Thoracic aorta (tissue), 2 donors: ENCODE measurements at places on chromosomes 7 and 10.
A peak's percentile ranks its signal among the peaks of the same experiment; 100 is the strongest.

DNA sequence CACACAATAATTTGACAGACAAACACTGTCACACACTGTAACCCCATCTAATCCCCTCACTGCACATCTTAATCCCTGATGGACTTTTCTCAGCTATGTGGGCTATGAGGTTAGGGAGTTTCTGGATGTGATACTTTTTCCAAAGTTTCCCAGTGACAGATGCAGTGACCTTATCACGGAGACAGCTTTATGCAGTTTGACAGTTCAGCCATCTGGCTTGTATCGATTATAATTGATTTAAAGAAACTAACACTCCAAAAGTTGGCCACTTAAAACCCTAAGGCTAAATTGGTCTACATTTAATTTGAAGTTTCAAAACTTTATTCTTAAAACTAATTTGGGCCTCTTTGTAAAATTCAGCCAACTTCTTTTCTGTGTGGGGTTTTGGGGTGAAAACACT lies 196.7 kb downstream of the SDK1 start:
- no peak for DNase-seq

DNA sequence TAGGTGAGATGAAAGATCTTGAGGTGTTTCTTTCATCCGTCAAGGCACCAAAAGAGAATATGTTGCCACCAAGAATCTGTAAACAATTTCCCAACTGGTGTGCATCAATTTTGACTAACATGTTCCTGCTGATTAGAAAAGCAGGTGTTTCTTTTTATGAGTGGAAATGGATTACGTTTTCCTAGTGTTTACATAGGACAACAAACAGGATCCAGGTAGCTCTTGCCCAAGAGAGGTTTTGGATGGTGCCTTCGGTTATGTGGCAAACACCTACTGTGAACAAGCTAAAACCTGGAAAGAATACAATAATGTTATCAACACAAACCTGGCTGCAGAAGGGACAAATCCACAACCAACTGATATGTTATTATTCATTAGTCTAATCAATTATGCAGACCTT lies 53.6 kb upstream of the WNT16 start:
- no peak for DNase-seq

DNA sequence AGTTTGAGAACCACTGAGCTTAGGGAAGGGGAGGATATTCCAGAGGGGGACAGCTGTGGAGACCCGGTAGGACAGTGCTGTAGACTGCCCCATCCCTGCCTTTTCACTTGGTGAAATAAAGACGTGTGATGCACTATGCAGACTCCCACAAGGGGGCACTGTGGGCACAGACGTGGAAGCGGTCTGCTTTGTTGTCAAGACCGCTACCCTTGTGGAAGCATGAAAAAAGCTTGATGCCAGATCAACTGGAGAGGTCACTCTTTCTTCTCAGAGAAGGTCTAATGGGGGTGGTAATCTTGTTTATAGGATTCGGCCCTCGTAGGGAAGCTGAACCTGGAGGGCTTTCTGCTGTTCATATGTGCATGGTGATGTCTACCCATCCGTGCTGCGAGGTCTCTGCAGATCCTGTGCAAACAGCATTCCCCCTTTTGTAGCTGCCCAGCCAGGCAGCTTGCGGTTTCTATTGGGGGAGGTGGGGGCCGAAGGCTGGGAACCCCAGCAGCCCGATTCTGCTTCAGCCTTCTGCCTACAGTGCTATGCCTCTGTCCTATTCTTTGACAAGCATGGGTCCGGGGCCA lies 13.7 kb downstream of the RPS24 start:
- peak; percentile 60 for DNase-seq

DNA sequence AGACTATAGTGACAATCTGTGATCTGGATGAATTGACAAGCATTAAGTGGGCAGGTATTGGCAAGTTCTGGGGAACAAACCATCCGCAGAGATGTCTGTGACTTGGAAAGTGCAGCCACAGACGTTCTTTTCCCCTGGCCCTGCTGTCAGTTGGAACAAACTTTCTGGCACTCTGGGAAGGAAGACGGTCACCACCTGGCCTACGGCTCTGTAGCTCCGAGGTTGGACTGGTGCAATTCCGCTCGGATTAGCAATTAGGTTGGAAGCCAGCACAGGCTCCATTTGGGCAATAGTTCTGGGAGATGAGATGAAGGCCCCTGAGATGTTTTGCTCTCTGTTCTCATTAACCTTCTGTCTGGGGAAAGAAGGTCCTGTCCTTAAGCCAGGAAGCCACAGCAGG lies 437.5 kb downstream of the CALN1 start:
- DNase-seq = no peak

DNA sequence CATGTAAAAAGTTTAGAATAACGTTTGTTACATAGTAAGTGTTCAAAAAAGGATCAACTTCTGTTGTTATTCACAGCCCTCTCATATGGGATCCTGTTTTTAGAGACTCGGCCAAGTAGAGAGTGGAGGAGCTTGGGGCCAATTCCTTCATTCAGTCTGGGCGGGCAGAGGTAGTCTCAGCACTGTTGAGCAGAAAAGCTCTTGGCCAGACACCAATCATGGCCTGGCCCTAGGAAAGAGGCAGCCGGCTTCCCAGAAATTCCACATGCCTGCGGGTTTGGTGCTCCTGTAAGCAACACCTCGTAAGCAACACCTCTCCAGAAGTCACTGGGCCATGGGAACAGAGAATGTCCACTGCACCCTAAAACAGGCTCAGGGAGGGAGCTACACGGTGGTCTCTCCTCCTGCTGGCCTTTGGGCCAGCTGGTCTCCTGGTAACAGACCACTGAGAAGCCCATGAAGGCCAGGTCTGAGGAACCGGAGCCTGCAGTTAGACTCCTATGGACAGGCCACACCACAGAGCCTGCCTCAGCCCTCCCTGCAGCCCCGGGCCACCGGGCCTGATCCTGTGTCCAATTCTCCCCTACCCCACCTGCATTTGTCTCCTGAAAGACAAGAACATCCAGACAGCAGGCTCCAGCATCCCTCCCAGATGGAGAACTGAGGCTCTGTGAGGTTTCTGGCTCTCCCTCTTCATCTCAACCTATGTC lies 149.1 kb downstream of the GRID1 start:
- DNase-seq = no peak

GRCh38 chr7:41148521-41148951 lies 554.4 kb downstream of the INHBA start:
- no peak for DNase-seq

- no peak for DNase-seq
Observed at GRCh38 chr7:48398191-48398590, 226.9 kb downstream of the ABCA13 start.

DNA sequence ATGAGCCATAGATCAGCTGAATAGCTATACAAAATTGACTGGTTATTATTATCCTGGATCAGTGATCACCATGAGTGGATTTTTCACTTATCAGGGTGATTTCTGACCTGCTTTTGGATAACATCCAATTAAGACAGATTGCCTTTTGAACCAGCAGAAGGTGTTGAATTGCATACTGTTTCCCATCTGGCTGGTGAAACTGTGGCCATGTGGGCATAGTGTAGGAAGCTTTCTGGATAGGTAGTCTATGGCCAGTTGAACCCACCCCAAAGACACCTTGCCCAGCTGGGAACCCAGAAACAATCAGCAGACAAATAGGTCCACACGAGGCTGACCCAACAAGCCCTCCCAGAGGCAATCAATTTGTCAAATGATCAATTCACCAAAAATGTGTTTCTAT lies 29.3 kb downstream of the DNAJC12 start:
- no peak for DNase-seq

DNA sequence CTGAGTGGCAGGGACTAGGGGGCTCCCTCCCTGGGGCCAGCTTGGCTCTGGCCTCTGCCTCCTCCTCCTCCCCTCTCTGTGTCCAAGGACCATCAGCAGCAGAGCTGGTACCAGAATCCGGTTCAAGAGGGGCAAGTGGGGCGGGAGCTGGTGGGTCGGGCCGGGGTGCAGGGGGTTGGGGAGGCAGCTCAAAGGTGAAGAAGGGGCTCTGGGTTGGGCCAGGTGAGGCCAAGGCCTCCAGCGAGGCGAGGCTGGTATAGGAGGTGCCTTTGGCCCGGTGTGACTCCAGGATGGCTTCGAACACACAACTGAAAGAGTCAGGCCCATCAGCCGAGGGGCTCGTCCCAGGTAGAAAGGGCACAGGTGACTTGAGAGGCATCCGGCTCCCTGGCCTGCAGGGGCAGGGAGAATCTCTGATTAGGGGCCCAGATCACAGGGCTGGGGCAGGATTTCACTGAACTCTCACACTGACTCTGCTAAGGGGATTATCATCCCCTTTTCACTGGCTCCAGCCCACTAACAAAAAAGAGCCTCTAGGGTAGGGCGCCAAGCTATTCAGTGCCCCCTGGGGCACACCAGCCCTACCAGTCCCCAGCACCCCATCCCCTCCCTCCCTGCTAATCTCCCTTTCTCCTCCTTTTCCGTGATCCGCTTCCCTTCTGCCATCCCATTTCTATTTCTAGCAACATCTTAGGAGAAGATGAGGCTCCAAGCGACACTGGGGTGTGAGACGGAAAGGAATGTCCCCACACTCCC lies 4.6 kb downstream of the PSD start:
- no peak for DNase-seq

DNA sequence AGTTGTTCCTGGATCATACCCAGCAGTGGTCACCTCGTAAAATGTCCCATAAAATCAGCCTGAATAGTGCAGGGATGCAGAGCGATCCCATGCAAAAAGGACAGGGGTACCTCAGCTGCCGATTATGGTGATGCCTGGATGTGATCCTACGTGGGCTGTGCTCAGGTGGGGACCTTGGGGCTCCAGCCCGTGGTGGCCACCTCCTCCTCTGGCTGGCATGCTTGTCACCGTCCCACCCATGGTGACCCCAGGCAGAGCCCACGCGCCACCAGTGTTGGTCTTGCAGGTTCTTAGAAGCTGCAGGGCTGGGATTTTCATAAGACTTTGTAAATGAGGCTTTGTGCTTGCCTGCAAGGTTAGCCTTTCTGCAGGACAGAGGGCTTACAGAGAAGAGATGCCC lies 97.2 kb downstream of the GLRX3 start:
- DNase-seq = no peak

DNA sequence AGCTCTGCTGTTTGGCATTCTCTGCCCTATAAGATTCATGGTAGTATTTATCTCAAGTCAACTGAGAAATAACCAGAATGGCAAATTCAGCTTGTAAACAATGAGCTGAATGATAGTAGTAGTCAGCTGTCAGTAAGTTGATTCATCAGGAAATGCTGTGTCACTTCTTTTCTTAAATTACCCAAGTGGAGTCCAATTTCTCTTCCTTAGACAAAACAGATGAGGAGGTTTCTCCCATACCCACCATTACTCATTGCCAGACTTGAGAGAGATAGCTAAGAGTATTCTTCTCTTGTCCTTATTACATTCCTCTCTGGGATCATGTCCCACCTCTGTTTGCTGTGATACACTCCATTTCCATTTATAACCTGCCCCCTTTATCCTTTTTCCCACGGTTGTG lies 159.8 kb upstream of the STEAP1 start:
- DNase-seq = no peak

- DNase-seq = no peak
Observed at GRCh38 chr7:83190659-83191389, 28.1 kb upstream of the PCLO start.

DNA sequence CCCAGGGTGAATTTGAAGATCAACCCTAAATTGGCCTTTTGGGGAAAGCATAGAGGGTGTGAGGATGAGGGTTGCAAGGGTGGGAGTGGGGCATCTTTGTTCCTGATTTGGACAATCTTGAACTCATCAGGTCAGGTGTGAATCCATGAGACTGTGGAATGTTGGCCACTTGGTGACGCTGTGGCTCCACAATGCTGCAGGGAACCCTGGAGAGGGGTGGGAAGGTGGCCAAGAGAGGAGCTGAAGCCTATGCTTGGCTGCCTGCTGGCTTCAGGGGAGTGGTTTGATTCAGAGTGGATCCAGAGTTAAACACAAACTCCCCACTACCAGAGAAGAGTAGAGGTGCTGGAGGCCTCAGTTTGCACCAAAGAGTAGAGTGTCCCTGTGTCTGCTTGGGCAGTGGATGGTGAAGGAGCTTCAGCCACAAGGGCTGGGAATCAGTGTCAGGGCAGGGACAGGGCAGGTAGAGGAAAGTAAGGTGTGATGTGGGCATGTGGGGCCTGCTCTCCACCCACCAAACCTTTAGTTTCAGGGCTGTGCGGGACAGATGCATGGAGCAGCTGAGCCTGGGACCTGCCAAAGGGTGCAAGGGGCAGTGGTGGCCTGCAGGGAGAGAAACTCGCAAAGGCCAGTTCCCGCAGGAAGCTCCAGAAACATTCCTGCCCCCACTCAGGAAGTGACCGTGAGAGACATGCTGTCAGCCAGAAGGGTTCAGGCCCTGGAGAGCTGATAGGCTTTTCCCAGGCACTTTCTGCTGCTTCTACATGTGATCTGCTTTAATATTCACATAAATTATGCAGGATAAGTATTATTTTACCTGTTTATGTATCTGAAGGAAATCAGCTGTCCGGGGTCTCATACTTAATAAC lies 81.0 kb upstream of the PRSS58 start:
- DNase-seq = no peak

GRCh38 chr7:7821517-7821916 lies 103.1 kb upstream of the RPA3 start:
- no peak for DNase-seq

GRCh38 chr7:21361413-21362125 lies 66.3 kb upstream of the SP4 start:
- no peak for DNase-seq

GRCh38 chr7:140631602-140632001 lies 9.0 kb downstream of the DENND2A start:
- no peak for DNase-seq

DNA sequence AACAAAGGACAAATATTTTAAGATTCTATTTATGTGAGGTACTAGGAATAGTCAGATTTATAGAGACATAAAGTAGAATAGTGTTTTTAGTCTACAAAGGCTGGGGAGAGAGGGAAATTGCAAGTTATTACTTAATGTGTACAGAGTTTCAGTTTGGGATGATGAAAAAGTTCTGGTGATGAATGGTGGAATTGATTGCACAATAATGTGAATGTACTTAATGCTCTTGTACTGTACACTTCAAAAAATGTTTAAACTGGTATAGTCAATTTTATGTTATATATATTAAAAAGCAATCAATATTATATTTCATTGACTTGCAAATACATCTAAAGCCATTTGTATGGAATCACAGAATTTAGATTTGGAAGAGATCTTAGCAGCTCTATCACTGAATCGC lies 213.4 kb downstream of the PPP1R3A start:
- DNase-seq = no peak
